ENCODE measurements at places on chromosomes 7 and 10.

GRCh38 chr10:128280271-128280670 is 154.0 kb upstream of the MKI67 start:
- ATAC-seq, result no peak

DNA sequence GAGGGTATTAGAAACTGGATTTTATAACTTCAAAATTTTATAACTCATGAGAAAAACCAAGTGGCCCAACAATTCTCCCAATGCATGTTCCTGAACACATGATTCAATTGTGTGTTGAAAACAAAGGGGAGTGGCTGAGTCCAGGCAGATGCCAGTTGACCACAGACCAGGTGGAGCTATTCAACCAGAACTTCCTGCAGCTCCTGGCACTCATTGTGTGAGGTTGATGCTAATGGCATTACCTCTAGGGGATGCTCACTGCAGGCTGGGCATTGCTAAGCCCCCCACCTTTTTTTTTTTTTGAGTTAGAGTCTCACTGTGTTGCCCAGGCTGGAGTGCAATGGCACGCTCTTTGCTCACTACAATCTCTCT is 20.3 kb downstream of the MYOF start:
- no peak for ATAC-seq

GRCh38 chr7:44508328-44509030 is 18.0 kb upstream of the NUDCD3 start:
- no peak for ATAC-seq

DNA sequence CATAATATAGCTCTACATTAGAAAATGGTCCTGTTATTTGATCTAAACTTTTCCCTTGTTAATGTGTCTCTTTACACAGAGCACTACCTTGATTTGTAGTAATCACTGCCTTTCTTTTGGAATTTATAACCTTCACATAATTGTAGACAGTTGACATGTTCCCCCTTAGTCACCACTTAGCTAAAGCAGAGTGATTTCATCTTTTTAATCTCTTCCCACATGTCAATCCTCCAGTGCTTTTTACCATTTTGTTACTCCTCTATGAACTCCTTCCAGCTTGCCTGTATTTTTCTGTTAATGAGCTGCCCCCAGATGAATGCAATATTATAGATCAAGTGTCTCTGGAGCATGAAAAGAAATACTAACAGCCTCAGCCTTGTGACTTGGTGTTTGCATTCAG is 2.6 kb upstream of the PPP1R3A start:
- ATAC-seq, result no peak

GRCh38 chr7:97133159-97133558 is 15.7 kb downstream of the SDHAF3 start:
- no peak for ATAC-seq

DNA sequence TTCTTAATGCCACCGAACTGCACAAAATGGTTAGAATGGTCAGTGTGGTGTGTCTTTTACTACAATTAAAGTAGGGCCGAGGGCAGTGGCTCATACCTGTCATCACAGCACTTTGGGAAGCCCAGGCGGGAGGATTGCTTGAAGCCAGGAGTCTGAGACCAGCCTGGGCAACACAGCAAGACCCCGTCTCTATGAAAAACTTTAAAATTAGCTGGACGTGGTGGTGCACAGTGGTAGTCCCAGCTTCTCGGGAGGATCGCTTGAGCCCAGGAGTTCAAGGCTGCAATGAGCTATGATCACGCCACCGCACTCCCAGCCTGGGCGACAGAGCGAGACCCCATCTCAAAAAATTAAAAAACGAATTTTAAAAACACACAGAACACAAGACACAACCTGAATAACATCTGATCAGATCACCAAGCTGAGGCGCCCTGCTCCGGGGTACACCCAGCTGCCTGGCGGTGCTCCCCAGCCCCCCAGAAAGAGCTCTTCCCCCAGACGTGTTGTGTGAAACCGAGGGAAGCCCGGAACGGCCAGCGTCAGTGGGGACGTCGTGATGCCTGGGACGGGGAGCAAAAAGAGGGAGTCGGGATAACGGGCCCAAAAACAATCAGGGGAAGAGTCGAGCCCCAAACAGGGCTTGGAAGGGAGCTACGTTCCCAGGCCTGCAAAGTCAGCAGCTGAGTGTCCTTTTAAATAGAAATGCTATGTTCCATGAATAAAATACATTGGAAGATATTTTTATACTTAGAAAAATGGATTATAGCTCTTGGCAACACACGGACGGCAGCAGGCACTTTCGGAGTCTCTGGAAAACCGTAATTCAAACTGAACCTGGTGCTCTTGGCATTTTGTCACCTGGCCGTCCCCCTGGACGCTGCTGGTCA is 80.7 kb upstream of the PDGFA start:
- no peak for ATAC-seq

GRCh38 chr7:157117796-157118195 is 20.9 kb upstream of the UBE3C start:
- no peak for ATAC-seq

GRCh38 chr10:45135443-45136198 is 134.9 kb downstream of the ZNF22 start:
- no peak for ATAC-seq

GRCh38 chr10:34739915-34740314 is 75.2 kb downstream of the PARD3 start:
- ATAC-seq, result peak; percentile 77

DNA sequence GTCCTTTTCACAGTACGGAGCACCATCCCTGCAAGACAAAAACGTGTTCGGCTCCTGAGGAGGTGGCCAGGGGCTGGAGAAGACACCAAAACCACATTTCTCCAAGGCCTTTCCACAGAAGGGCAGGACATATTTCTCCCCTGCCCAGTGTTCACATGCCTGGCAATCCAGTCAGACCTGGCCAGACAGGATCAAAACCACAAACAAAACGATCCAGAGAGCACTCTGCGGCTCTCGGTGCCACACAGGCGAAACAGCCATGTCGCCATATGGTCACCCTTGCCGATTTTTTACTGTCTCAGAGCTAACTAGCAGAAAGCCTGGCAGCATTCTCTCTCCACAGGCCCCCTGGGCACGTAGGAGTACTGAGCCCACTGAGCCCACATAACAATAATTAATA is 113.0 kb downstream of the ABLIM1 start:
- no peak for ATAC-seq

DNA sequence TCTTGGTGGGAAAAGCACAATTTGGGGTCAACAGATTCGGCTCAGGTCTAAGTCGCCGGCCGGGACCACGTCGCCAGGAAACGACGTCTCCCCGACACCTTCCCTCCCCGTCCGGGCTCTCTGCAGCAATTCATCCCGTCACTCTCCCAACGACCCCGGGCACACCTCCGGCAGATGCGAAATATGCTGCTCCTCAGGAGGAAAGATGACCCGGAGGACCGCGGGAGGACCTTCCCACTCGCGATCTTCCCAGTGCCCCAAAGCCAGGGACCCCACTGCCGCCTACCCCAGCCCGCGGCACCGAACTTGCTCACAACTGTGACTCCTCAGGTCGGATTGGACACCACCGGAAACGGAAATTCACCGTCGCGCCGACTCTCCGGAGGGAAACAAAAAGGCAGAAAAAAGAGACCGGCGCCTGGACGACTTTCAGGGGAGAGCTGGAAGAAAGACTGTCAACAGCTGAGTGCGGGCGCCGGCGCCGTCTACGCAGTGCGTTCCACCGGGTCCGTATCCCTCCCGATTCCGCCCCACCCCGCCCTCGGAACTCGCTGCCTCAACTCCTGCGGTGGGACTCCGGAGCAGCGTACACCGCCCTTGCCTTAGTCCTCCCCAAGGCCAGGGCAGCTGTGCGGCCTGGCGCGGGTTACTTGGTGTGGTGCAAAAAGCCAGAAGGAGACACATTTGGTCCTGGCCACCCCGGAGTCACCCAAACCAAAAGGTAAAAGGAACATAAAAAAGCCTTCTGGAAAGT is 13.8 kb upstream of the SEC24C start:
- ATAC-seq, result peak; percentile 90

GRCh38 chr10:69443354-69443753 is 7.9 kb upstream of the TSPAN15 start:
- no peak for ATAC-seq

DNA sequence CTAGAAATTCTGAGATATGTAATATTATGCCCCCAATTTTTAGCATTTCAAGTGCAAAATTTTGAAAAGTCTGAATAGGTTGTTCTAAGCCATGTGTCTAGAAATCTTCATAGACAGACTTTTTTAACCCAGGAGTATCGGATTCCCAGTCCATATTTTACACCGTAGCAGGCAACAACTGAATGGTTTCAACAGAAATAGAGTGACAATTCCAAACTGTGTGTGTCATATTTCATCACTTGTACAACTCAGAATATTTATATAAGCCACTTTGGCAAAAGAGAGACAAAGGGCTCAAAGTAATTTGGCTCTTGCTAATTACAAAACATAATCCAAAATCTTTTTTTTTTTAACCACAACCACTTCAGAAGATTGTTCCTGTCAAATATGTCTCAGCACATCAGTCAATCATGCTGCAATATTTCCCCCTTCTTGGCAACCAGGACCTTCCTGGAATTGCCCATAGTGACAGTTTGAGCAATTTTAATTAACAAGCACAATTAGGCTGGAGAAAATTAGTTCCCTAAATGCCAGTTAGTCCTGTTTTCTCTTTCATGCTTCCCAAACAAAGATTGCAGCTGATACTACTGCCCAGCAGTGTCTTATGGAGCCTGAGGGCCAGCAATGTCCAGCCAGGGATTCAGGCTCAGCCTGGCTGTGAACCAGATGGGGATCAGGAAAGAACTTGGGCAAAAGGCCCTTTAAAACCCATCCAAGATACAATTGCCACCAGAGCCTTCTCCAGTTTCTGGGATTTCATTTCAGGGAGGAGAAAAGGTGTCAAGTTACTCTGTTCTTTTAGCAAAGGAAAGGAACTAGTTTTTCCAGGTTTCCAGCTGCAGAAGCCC is 533.3 kb upstream of the GHITM start:
- no peak for ATAC-seq

DNA sequence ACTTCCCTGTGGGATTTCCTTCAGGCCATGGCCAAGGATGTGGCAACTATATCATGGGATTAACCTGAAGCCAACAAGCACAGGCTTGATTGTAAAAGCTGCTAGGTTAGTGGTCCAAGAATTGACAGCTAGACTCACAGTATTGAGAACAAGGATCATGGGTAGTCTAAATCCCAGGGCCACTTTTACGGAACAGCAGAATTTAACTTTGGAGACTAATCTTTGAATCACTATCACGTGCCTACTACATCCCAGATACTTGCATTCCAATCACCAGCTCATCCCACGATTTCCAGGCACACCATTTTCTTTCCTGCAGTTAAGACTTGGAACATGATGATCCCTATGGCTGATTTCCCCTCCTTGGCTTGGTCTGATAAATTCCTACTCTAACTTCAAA is 65.6 kb upstream of the ADO start:
- ATAC-seq, result no peak

DNA sequence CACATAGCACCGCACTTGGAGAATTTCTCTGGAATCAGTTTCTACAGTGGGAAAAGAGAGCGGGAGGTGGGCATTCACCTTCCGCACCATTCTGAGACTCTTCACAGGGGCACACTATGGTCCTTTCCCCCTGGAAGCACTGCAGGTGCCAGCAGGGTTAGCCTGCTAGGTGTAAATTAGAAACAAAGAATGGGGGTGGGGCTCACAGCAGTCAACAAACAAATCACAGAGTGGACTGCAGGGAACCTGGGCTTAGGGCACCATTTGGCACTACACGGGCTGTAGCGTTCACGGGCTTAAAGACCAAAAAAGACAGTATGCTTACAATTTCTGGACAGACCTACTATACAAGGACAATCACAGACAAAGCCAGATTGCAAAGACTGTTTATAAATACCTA is 8.0 kb upstream of the PKD1L1 start:
- ATAC-seq, result no peak

GRCh38 chr7:121167971-121168370 is 160.8 kb upstream of the WNT16 start:
- no peak for ATAC-seq

DNA sequence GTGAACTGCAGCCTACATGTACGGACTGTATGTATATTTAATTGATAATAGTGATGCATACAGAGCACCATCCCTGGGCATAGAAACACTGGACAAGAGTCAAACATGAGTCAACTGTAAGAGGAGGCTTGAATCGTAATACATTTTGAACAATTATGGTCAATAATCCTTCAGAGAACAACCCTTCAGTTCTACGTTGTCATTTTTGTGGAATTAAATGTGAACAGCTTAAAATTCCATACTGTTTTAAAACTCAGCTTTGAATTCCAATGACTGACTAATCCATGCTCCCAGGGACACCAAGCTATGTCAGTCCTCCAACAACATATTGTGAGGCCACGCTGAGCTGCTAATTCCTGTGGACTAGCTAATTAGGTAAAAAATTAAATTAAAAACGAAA is 41.5 kb upstream of the KMT2E start:
- no peak for ATAC-seq

DNA sequence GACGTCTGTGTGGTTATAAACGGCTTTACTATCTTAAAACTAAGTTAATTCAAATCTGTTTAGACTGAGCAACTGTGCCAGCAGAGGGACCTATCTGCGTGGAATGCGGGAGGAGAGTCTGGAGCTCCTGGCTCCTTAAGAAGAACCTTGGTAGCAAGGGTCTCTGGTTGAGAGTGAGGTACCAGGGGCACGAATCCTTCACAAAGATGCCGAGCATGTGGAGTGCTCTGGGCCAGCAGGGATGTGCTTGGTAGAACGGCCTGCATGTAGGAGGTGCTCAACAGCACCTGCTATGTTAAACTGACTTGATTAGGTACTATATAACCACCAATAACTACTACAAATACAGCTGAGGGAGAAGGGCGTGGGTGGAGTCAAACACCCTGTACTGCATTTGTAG is 102.6 kb downstream of the VIPR2 start:
- no peak for ATAC-seq

GRCh38 chr7:64945503-64946175 is 42.6 kb downstream of the ZNF273 start:
- ATAC-seq, result no peak

- no peak for ATAC-seq
These were observed 60.9 kb upstream of the KAT6B start for GRCh38 chr10:74765465-74765975.

DNA sequence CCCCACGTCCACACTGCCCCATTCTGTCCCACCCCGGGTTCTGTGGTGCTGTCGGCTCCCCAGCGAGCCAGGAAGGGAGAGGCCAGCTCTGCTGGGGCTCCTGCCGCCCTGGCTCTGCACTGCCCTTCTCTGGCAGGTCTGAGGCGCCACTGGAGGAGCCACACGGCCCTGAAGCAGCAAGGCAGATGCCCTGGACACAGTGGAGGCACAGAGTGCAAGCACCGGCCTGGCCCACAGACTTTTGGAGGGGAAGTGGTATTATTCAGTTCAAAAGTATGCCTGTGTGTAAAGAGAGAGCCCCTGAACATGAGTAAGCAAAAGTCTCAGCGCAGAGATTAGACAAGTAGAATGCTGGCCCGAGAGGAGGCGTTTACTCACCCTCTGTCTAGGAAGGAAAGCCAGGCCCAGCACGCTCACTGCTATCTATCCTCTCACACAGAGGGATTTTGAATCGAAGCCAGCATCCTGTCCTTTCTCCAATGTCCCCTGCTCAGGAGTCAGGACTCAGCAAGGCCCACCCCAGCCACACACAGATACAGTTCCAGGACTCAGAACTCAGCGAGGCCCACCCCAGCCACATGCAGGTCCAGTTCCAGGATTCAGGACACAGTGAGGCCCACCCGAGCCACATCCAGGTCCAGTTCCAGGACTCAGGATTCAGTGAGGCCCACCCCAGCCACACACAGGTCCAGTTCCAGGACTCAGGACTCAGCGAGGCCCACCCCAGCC is 115.0 kb downstream of the EGFR start:
- ATAC-seq, result peak; percentile 70

Measured in gastroesophageal sphincter (tissue), 4 donors.